ENCODE measurements at places on chromosomes 4 and X.

DNA sequence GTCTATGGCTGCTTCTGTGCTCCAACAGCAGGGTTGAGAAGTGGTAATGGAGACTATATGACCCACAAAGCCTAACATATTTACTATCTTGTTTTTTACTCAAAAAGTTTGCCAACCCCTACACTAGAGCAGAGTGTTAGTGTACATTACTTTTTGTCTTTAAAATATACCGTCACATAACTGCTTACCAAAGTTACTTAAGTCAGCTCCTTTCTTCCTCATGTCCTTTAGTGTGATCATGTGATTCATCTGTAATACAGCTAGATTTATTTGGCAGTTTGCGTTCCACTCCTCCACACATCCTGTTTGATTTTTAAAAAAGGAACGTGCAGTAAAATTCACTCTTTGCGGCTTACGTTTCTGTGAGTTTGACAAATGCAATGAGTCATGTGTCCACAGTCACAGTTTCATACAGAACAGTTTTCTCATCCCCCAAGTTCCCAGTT, 162.4 kb upstream of the GPRIN3 start:
- no peak for DNase-seq

DNA sequence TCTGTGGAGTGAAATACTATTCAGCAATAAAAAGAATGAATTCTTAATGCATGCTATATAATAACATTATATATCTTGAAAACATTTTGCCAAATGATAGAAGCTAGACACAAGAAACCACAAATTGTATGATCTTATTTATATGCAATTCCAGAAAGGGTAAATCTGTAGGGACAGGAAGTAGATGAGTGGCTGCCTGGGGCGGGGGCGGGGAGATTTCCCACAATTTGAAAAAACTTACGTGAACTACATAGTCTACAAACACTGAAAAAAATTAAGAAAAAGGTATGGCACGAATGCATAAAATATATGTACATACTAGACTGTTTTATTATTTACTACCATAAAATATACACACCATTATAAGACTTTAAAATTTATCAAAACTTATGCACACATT, 81.6 kb downstream of the WWC2 start:
- no peak for DNase-seq

DNA sequence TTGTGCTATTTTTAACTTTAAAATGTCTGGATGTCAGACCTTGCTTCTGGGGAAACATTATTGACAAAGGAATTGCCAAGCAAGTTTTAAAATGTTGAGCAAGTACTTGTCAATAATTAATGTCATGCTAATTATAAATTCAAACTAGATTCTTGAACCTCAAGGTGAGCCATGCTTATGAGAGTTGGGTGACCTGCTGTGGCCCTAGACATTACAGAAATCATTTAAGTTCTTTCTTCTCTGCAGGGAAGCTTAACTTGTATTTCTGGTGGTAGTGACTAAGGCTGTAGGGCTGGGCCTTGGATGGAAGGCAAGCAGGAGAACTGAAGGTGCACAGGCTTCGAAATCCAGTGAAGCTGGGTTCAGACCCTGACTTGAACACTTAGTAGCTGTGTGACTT, 14.8 kb upstream of the UCHL1 start:
- no peak for DNase-seq

GRCh38 chr4:11013094-11013664, 328.6 kb upstream of the CLNK start:
- DNase-seq = no peak

DNA sequence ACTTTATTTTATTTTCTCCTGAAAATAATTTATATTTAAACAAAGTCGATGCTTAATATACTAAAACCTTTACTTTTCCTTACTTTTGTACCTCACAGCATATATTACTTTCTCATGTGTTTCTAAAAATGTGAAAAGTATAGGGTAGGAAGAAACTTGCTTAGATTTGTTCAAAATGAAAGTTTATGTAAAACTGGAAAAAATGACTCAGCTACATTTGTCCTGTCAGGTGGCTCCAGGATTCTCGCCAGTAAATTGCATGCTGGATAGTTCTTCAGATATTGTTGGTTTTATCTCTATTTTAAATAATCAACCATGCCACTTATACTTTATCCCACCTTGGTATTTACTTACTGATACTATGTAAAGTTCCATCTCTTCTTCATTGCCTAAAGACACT, 159.2 kb upstream of the NDST4 start:
- DNase-seq = no peak

GRCh38 chrX:38750551-38750950, 50.7 kb upstream of the MID1IP1 start:
- DNase-seq = no peak

GRCh38 chrX:2654436-2655340, 36.4 kb upstream of the CD99 start:
- no peak for DNase-seq

GRCh38 chr4:89312066-89312465, 4.5 kb upstream of the GPRIN3 start:
- DNase-seq = peak; percentile 9

- DNase-seq = no peak
These were observed 160.5 kb downstream of the RASL11B start for GRCh38 chr4:53022513-53023100.

DNA sequence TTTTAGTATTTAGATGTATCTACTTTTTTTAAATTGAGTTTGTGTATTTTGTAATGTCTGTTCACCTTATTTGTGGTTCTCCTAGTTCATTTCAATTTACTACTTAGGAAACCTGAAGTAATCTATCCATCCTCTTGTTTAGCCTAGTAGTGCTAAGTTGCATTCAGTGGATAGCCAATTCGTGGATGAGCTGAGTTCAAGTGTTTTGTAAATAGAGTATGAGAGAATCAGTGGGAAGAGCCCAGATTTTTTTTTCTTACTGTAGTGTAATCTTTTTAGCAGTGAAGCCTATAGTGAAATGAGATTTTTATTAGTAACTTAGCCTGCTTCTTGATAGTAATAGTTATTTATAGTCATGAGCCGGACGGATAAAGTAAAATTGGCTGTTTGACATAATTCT, 21.7 kb downstream of the STAG2 start:
- no peak for DNase-seq

DNA sequence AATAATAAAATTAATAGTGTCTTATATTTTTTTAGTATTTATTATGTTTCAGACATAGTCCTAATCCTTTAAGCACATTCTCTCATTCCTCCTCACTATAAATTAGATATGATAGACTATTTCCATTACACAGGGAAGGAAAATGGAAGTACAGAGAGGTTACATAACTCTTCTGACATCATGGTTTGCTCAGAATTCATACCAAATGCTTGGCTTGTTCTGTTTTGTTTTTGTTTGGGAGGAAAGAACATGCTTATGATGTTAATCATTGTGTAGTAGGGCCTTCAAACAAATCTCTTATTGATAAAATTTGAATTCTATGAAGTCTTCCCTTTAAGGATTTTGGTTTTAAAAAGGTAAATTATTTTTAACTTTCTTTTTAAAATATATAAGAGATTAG, 59.5 kb downstream of the RXFP1 start:
- DNase-seq = no peak

DNA sequence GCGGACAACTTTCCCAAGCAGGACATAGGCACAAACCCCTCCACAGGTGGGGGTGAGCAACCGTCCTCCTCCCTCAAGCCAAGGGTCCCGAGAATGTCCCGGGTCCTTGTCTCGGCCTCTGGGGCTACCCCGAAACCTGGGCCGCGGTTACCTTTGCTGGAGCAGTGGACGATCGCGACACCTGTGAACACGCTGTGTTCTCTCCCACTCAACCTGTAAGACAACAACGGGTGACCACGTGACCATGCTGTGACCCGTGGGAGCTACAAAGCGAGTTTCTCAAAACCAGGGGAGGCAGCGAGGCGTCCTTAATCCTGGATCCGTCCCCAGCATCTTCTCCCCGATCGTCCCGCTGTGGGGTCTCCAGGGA, 17.9 kb downstream of the ASMTL start:
- no peak for DNase-seq

DNA sequence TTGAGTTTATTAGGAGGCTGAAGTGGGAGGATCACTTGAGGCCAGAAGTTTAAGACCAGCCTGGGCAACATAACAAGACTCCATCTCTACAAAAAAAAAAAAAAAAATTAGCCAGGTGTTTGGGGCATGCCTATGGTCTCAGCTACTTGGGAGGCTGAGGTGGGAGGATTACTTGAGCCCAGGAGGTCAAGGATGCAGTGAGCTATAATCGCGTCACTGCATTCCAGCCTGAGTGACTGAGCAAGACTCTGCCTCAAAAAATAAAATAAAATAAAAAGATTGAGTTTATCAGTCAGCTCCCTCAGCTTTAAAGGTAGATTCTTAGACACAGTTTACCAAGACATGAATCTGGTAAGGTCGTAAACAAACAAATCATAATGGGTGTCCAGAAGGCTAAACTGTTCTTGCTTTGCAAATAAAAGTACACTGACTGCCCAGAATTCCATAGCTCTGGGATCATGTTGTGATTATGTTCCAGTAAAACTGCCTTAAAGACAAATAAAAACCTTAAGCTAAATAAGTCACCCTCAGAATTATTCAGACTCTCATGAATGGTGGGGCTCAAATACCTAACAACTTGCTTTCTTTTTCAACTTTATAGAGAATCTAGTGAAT, 18.7 kb downstream of the APOO start:
- no peak for DNase-seq

All from cerebellar cortex (tissue), 1 donor.